Cardiac muscle cell (in vitro differentiated cells and primary cell): ENCODE measurements at places on chromosomes 2 and 18. TPM values are rescaled to one million over a fixed set of nuclear protein-coding genes. Genes with fewer than 3 reads are reported as not detected.
A peak's percentile ranks its signal among the peaks of the same experiment; 100 is the strongest.

The DCDC2C gene
- total RNA-seq: not detected in 2 replicates

The XDH gene
- total RNA-seq: 0.25 and 0.69 TPM in 2 replicates

The CYP27A1 gene
- total RNA-seq: 63.1 and 106 TPM in 2 replicates

The GULP1 gene
- 32.7 and 41.2 TPM in 2 replicates for total RNA-seq

The MORN2 gene
- 17.8 and 21.1 TPM in 2 replicates for total RNA-seq

The RFX8 gene
- 0.12 TPM in 1 of 2 replicates, not detected in the other for total RNA-seq

The GAREM2 gene
- total RNA-seq: 1.2 and 1.6 TPM in 2 replicates

The KDM3A gene
- total RNA-seq: 45.0 and 55.6 TPM in 2 replicates

The GREB1L gene
- 5.2 and 7.8 TPM in 2 replicates for total RNA-seq

The GAL3ST2 gene
- 0.18 and 1.2 TPM in 2 replicates for total RNA-seq

The ABCG5 gene
- total RNA-seq: 0.18 TPM in 1 of 2 replicates, not detected in the other

The TRIM54 gene
- 53.1 and 65.9 TPM in 2 replicates for total RNA-seq

GRCh38 chr2:192314800-192315481 is 120.2 kb upstream of the TMEFF2 start:
- H3K4me3 ChIP-seq: no peak overlapping the region
- no peak overlapping the region for H3K27ac ChIP-seq
- DNase-seq: no peak
- no peaks in the 10 kb centered on the region for H3K36me3 ChIP-seq

- no peak for DNase-seq
- no peak overlapping the region for H3K4me3 ChIP-seq
- no peak overlapping the region for H3K27ac ChIP-seq
- H3K36me3 ChIP-seq: no peaks in the 10 kb centered on the region
Observed at GRCh38 chr2:8848328-8849100, 11.1 kb upstream of the KIDINS220 start.

- DNase-seq: peak; percentile 72
- no peak overlapping the region for H3K4me3 ChIP-seq
- no peak overlapping the region for H3K27ac ChIP-seq
- H3K4me1 ChIP-seq: peaks cover under 1% of the 10 kb centered on the region
- no peaks in the 10 kb centered on the region for H3K27me3 ChIP-seq
- no peaks in the 10 kb centered on the region for H3K36me3 ChIP-seq
Observed at GRCh38 chr18:56709463-56709862, 58.3 kb downstream of the WDR7 start.

DNA sequence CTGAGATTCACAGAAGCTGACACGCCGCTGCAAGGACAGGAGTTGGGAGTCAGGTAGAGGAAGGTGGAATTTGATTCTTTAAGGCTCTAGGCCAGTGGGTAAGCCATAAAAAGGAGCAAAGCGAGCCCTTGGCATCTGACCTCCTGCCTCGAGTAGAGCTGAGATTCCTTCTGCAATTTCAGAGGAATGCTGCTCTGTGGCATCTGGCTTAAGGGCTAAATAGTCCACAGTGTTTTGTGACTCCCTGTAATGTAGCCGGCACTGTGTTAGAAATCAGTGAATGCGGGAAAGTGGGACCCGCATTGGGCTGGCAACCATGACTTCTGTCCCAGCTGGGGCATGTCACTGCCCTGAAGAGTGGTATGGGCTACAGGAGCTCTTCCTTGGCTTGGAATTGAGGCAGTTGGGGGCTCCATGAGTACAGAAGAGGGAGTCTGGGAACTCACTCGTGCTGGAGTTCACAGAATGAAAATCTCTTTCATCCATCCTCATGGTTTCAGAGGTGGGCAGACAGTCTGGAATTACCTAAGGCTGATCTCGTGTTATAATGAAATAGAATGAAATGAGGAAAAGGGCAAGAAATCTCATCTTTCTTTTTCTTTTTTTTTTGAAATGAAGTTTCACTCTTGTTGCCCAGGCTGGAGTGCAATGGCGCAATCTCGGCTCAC is 12.7 kb upstream of the MYCN start:
- H3K27me3 ChIP-seq: no peaks in the 10 kb centered on the region
- no peak overlapping the region for H3K27ac ChIP-seq
- H3K4me1 ChIP-seq: no peaks in the 10 kb centered on the region
- H3K4me3 ChIP-seq: no peak overlapping the region
- H3K36me3 ChIP-seq: no peaks in the 10 kb centered on the region

- DNase-seq: no peak
- peaks cover 18% of the 10 kb centered on the region for H3K4me1 ChIP-seq
- no peaks in the 10 kb centered on the region for H3K27me3 ChIP-seq
- H3K27ac ChIP-seq: peak overlapping the region; percentile 43
Observed at GRCh38 chr2:241279828-241280227, 35.6 kb downstream of the HDLBP start.

DNA sequence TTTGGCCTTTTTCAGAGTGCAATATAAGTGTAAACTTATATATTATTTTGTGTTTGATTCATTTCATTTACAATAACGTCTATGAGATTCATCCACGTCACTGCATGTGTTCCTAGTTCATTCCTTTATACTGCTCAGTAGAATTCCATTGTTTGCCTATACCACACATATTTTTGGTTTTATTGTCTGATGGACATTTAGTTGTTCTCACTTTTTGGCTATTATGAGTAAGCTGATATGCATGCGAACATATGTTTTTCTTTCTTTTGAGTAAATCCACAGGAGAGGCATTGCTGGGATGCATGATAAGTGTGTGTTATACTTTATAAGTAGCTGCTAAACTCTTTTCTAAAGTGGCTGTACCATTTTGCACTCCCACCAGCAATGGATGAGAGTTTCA is 314.8 kb upstream of the HS6ST1 start:
- no peaks in the 10 kb centered on the region for H3K36me3 ChIP-seq
- peaks cover 21% of the 10 kb centered on the region for H3K27me3 ChIP-seq
- DNase-seq: peak; percentile 68
- H3K27ac ChIP-seq: no peak overlapping the region
- H3K4me1 ChIP-seq: no peaks in the 10 kb centered on the region

GRCh38 chr2:85222792-85223191 is 89.6 kb downstream of the TCF7L1 start:
- H3K4me3 ChIP-seq: no peak overlapping the region
- H3K4me1 ChIP-seq: no peaks in the 10 kb centered on the region
- H3K27ac ChIP-seq: no peak overlapping the region

GRCh38 chr2:231318436-231318835 is 77.1 kb upstream of the B3GNT7 start:
- H3K4me3 ChIP-seq: no peak overlapping the region
- H3K27ac ChIP-seq: peak overlapping the region; percentile 49
- DNase-seq: no peak
- H3K27me3 ChIP-seq: no peaks in the 10 kb centered on the region

DNA sequence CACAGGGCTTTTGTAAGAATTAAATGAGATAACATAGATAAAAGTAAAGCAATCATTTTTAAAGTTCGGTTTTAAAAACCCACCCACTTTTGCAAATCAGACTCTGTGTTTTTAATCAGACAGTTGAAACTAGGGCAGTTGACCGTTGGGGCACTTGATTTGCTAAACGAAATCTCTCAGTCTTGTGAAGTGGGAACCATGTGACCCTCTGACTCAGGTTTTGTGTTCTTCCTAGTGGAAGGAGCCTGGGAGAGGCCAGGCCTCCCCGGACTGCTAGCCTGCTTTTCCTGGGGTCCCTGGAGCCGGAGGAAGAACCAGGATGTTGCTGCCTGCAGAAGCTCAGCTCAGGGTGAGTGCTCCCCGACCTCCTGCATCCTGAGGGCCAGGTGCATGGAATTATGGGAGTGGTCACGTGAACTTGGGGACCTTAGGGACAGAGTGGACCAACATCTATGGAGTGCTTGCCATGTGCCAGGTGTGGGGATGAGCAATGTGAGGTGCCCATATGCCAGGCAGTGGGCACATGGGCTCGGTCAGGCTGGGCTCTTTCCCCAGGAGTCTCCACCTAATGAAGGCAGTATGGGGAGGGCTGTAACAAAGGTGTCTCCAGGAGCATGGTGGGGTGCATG is 3.9 kb downstream of the C2orf72 start:
- peaks cover 31% of the 10 kb centered on the region for H3K27me3 ChIP-seq
- H3K4me1 ChIP-seq: no peaks in the 10 kb centered on the region
- no peak for DNase-seq
- H3K27ac ChIP-seq: no peak overlapping the region
- no peak overlapping the region for H3K4me3 ChIP-seq
- no peaks in the 10 kb centered on the region for H3K36me3 ChIP-seq

DNA sequence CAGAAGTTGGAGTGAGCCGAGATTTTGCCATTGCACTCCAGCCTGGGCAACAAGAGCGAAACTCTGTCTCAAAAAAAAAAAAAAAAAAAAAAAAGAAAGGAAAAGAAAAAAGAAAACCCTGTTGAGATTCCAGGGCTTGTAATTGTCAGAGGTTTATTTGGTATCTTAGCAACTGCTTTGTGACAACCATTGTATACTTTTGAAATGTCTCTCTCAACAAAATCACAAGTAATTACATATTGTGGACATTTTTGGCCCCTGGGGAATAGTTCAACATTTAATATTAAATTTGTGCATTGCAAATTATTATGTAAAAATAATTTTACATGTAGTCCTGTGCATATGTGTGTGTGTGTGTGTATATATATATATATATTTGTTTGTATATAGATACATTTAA is 270.8 kb downstream of the GALNT13 start:
- no peaks in the 10 kb centered on the region for H3K27me3 ChIP-seq
- no peaks in the 10 kb centered on the region for H3K36me3 ChIP-seq
- DNase-seq: no peak
- H3K27ac ChIP-seq: no peak overlapping the region

DNA sequence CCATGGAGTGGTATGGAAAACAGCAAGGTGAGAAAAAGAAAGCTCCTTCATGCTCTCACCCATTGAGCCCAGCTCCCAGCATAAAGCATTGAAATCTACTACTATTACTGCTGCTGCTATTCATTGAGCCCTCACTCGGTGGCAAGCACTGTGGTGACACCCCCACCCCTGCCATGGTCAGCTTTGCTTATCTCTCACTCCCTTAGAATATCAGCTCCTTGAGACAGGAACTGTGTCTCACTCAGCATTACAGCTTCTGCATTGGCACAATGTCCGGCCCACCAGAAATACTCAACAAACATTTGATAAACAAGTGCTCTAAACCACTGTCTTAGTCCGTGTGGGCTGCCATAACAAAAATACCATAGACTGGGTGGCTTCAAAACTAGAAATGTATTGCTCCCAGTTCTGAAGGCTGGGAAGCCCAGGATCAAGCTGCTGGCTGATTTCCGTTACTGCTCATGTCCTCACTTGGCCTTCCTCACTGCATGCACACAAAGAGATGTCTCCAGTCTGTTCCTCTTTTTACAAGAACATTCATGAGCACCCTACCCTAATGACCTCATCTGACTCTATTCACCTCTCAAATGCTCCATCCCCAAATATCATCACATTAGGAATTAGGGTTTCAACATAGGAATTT is 116.3 kb downstream of the ZBTB7C start:
- H3K36me3 ChIP-seq: no peaks in the 10 kb centered on the region
- DNase-seq: no peak
- H3K27me3 ChIP-seq: no peaks in the 10 kb centered on the region
- no peaks in the 10 kb centered on the region for H3K4me1 ChIP-seq

GRCh38 chr2:121247534-121247933 is 37.5 kb downstream of the TFCP2L1 start:
- H3K27ac ChIP-seq: no peak overlapping the region
- no peaks in the 10 kb centered on the region for H3K4me1 ChIP-seq
- H3K4me3 ChIP-seq: no peak overlapping the region
- no peaks in the 10 kb centered on the region for H3K27me3 ChIP-seq

DNA sequence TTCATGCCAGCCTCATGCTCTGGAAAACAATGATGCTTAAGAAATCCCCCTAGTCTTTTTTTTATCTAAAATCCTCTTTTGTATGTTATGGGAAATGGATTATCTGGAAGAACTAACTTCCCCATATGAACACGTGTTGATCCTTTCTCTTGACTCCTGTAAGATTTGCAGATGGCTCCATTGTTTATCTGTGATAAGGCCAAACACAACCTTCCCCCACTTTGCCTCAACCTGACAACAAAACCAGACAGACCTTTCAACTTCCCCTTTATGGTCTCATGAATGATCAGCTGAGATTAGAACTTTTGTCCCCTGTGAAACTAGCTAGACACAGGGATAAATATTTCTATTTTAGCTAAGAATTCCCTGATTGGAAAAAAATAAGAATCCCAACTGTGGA is 828.0 kb upstream of the CDH2 start:
- H3K4me3 ChIP-seq: no peak overlapping the region
- H3K36me3 ChIP-seq: no peaks in the 10 kb centered on the region
- no peak overlapping the region for H3K27ac ChIP-seq
- no peak for DNase-seq
- H3K4me1 ChIP-seq: no peaks in the 10 kb centered on the region

- H3K4me1 ChIP-seq: no peaks in the 10 kb centered on the region
- H3K36me3 ChIP-seq: no peaks in the 10 kb centered on the region
- no peak overlapping the region for H3K27ac ChIP-seq
- peak overlapping the region; percentile 18 for H3K4me3 ChIP-seq
- peaks cover 14% of the 10 kb centered on the region for H3K27me3 ChIP-seq
Observed at GRCh38 chr18:37393221-37393827, 172.3 kb downstream of the CELF4 start.

DNA sequence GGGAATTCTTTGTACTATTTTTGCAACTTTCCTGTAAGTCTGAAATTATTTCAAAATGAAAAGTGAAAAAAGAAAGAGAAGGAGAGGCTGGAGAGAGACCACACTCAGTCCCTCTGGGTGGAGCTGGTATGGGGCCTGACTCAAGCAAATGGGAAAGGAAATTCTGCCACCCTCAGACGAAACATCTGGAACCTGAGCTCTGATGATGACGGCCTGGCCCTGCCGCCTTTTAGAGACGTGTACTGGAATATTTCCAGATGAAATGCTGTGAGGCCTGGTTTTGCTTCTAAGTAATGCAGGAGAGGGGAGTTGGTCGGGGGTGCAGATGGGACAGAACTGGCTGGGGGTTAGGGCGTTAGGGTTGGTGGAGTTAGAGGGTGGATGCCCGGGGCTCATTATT is 57.4 kb upstream of the GLI2 start:
- peak; percentile 64 for DNase-seq
- H3K4me1 ChIP-seq: no peaks in the 10 kb centered on the region
- peaks cover 43% of the 10 kb centered on the region for H3K27me3 ChIP-seq
- H3K4me3 ChIP-seq: no peak overlapping the region
- H3K36me3 ChIP-seq: no peaks in the 10 kb centered on the region

GRCh38 chr2:41600460-41600859 is 447.4 kb upstream of the PKDCC start:
- no peaks in the 10 kb centered on the region for H3K4me1 ChIP-seq
- no peaks in the 10 kb centered on the region for H3K27me3 ChIP-seq
- no peaks in the 10 kb centered on the region for H3K36me3 ChIP-seq
- H3K27ac ChIP-seq: no peak overlapping the region
- no peak for DNase-seq

DNA sequence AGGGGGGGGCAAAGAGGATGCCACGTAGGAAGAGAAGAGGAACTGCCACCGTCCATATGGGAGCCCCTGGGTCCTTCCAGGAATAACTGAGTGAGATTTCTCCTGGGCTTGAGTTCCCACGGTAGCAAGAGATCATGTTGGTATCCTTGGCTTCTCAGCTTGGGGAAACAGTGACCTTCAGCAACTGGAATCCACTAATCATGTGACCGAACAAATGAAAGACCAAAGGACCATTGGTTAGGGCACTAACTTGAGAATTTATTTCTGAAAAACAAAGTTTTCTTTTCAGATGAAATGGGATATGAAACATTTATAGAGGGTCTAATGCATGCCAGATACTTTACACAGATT is 259.4 kb upstream of the ID2 start:
- H3K27me3 ChIP-seq: no peaks in the 10 kb centered on the region
- no peak for DNase-seq
- H3K4me1 ChIP-seq: no peaks in the 10 kb centered on the region
- H3K4me3 ChIP-seq: no peak overlapping the region
